ENCODE measurements at places on chromosomes 4 and X.
A peak's percentile ranks its signal among the peaks of the same experiment; 100 is the strongest.

GRCh38 chrX:69307756-69308155, 142.5 kb upstream of the PJA1 start:
- peak; percentile 49 for DNase-seq

DNA sequence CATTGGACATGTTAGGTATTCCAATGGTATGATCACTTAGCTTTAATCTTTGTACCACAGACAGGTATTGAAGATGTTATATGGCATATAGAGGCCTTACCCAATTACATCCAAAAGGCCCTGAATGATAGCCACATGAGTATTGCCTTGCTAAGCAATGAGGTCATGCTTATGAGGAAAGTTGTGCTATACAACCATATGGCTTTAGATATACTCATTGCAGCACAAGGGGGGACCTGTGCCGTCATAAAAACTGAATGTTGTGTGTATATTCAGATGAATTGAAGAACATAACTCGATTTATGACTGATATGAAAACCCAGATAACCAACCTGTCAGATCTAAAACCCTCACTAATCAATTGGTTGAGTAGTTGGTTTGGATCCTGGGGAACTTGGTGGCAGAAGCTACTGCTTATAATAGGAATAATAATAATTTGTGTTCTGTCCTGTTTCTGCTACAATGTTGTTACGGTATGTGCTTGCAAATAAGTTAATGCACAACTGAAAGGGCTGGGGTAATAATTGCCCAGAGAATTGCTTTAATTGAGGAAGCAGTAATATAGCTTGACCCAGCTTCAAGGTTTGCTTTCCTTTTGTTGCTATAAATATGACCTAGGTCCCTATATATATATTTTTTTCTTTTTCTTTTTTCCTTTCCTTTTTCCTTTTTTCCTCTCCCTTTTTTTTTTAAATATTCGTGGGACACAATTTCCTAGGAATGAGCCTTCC, 21.5 kb upstream of the CSTF2 start:
- no peak for DNase-seq

GRCh38 chr4:39320381-39321115, 45.6 kb downstream of the RFC1 start:
- no peak for DNase-seq

- DNase-seq: no peak
Observed at GRCh38 chrX:19237901-19238300, 105.8 kb upstream of the PDHA1 start.

DNA sequence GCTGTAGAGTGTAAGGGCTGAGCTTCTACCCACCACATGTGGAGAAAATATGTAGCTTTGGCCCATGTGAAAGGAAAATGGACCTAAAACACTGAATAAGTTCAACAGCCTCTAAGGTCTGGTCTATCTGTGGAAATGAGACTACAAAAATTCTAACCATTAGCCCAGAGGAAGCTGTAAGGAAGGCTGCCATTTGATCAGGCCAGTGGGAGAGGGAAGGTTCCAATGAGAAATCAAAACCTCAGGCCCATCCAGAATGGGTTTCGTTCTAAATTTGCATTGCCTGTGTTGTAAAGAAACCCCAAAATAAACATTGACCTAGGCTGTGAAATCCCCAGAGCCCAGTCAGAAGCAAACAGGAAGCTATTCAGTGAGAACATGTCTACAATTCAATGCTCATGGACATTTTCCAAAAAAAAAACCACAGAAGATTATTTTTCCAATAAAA, 320.4 kb upstream of the SLC7A11 start:
- no peak for DNase-seq

- no peak for DNase-seq
Observed at GRCh38 chrX:47710252-47710651, 51.3 kb upstream of the UXT start.

DNA sequence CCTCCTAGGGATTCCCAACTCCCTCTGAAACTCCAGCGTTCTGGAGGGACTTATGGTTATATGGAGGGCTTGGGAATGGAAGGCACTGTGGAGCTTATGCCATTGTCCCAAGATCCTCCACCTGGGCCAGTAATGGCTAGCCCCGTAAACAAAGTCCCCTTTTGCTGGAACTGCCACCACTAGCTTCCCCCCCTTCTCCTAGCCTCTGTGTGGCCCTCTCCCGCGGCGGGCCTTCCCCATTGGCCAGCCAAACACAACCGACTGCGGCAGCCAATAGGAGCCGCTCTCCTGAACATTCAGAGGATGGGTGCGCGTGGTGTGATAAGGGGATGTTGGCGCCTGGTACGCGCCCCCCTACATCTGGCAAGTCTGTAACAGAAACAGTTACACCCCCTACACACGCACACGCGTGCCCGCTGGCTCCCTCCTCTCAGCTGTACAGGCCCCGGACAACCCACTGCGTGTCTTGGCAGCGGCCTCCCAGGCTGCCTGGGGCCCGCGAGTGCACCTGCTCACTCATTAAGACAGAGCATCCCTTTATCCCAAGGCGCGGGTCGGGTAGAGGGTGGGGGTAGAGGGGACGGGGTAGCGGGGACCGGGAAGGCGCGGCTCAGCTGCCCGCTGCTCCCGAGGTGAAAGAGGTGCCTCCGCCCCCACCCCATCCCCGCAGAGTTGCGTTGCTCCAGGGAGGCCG, 863 bp upstream of the RAB33A start:
- DNase-seq: no peak

DNA sequence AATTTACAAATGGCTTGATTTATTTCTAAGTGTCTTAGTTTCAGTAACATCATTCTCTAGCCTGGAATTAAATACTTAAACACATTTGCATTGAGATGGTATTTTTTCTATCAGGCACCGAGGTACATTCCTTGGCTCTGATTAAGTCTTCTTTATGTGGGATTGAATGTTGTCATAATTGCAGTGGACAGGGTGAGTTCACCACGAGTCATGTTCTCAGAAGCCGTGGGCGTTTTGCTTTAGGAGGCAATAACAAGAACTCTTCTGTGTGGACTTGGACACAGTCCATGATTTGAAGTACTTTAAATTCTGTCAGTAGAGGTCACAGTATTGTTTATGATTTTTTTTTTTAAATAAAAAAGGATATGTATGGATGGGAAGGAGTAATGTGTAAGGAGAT, 57.1 kb upstream of the EFHC2 start:
- DNase-seq: no peak

GRCh38 chrX:114006664-114007063, 577.2 kb upstream of the HTR2C start:
- DNase-seq: no peak

DNA sequence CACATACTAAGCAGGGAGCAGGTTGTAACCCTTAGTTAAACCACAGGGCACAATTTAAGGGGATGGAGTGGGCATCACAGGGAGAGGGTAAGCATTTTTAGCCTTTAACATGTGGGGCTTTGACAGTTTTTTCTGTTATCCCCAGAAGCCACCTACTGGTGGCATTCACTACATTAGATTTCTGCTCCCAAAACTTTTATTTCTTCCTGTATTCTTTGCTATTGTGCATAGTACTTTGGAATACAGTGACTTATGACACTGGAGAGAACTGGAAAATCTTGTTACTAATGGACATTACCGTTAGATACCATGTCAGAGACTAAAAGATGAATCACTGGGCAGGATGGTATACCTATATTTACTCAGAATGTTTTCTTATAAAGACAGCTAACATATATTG, 7.3 kb downstream of the TRIM75 start:
- no peak for DNase-seq

GRCh38 chr4:146183209-146183608, 7.7 kb downstream of the LSM6 start:
- DNase-seq: no peak

DNA sequence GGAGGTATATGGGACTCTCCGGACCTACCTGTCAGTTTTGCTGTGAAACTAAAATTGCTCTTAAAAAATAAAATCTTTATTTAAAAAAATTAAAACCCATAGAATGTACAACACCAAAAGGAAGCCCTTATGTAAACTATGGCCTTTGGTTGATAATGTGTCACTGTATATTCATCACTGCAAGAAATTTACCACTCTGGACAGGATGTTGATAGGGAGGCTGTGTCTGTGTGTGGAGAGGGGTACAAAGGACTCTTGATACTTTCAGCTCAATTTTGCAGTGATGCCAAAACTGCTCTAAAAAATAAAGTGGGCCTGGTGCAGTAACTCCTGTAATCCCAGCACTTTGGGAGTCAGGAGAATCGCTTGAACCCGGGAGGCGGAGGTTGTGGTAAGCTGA, 2.9 kb upstream of the ZMYM3 start:
- DNase-seq: no peak

DNA sequence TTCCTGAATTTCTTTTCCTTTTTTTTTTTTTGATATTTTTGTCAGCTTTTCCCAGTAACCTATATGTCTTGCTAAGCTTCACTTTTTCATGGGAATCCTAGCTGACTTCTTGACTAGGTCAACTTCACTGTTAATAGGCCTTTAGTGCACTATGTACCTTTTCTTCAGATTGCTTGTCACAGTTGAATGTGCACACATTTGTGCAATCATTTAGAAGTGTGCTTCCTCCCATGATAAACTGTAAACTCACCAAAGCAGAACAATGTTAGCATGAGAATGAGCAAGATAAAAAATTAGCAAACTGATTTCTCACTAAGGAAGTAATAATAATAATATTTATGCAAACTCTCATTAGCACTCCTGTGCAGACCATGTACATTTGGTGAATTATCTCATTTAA, 173.2 kb downstream of the PABPC4L start:
- DNase-seq: no peak

GRCh38 chrX:24607616-24608015, 39.5 kb downstream of the PCYT1B start:
- DNase-seq: no peak

DNA sequence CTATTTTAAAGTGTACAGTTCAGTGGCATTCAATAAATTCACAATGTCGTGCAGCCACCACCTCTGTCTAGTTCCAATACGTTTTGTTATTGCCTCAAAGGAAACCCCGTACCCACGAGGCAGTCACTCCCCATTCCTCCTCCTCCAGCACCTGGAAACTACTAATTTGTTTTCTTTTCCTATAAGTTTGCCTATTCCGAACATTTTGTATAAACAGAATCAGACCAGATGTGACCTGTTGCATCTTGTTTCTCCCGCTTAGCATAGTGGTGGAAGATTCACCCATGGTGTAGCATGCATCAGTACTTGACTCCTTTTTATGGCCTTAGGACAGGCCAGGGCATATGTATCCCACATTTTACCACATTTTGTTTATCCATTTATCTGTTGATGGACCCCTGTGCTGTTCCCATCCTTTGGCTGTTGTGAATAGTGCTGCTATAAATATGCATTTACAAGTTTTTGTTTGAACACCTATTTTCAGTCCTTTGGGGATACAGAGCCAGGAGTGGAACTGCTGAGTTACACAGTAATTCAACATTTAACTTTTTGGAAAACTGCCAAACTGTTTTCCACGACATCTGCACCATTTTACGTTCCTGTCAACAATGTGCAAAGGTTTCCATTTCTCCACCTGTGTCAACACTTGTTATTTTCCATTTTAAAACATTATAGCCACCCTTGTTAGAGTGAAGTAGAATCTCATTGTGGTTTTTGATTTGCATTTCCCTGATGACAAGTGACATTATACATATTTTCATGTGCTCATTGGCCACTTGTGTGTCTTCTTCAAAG, 57.8 kb upstream of the STX18 start:
- no peak for DNase-seq

DNA sequence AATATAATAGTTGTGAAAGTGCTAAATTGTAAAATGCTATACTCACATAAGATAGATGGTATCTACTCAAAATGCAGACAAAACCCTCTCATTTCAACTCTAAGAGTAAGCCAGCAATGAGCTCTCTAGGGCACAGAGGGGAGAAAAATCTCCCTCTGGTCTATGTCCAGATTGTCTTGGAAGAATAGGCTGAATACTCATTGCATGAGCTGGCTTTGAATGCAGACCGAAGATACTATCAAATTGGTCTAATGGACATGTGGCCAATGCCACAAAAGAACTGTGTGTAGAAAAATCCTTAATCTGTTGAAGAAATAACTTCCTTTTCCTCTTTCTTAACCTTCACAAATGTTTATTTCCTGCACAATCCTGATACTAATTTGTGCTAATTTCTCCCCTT, 3.5 kb downstream of the ZXDA start:
- DNase-seq: no peak

DNA sequence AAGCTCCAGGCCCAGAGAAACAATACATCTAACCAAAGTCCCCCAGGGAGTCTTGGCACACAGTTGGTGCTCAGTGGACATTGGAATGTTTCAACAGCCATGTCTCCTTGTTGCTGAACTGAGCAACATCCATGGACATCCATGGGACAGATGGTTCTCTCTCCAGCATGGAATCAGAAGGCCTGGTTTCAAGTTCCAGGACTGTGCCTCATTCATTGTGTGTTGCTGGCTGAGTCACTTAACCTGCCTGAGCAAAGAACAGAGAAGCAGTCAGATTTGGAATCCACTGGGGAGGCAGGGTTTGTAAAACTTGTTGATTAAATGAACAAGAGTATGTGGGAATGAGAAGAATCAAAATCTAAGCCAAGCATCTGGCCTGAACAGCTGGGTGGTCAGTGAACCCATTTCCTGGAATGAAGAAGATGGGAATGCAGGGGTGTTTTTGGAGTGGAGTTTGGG, 147.9 kb downstream of the CHIC2 start:
- DNase-seq: no peak

GRCh38 chr4:15352524-15352923, 75.3 kb upstream of the C1QTNF7 start:
- DNase-seq: no peak

DNA sequence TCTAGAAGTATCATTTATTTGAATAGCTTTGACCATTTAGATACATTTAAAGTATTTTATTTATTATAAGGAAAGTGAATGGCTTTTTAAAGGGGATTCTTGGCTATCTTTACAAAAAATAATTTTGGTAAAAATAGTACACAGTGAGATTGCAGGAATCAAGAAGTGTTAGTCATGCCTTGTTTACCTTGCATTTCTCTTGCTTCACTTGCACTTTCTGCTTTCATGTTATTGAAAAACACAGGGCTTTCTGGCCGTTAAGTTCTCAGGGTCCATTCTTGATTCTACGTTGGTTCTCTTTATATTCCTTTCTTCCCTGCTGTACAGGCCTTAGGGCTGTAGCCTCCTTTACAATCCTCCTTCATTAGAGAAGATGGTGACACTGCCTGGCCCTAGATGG, 21.8 kb upstream of the SEC24D start:
- no peak for DNase-seq

DNA sequence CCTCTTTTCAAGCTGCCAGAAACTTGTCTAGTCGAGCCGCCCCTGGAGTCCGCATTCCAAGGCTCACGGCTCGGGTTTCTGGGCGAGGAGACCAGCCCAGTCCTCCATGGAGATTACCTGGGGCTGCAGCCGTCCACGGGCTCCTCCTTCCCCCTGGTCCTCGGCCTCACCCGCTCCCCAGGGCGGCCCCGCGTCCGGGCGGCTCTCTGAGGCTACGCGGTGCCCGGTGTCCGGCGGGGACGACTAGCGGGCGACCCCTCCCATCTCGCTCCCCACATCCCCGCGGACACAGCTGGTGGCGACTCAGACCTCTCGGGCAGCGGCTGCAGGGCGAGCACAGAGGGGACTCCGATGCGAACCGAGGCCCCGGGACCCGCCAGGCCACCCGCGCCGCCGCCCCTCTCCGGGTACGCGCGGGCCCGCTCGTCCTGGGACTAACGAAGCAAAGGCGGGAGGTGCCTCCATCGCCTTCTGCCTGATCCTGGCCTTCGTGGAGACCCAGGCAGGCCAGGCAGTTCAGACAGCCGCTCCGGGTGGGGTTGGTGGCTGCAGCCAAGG, 159.4 kb downstream of the TRAM1L1 start:
- DNase-seq: peak; percentile 45

- DNase-seq: no peak
Observed at GRCh38 chr4:98484031-98484430, 174.4 kb downstream of the TSPAN5 start.

GRCh38 chr4:102356562-102357202, 11.4 kb upstream of the SLC39A8 start:
- no peak for DNase-seq

Measured in WERI-Rb-1 (cell line).